ENCODE measurements at places on chromosomes 16 and 17.

DNA sequence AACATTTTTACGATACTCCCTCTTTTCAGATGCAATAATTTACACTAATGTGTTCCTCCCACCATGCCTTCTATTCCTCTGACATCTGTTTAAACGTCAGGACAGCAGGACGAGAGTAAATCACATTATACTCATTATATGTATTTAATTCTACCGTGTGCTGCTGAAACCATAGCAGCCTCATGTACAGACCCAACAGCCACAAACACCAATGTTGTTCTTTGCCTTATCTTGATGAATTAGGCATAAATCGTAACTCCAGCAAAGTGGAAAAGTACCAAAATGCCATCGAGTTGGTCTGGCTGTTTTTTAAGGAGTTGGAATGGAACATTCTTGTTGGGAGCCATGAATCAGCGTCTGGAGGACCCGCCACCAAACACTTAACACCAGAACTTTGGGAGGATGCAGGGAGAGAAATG lies 82.9 kb upstream of the FOXF1 start:
- DNase-seq, result no peak

DNA sequence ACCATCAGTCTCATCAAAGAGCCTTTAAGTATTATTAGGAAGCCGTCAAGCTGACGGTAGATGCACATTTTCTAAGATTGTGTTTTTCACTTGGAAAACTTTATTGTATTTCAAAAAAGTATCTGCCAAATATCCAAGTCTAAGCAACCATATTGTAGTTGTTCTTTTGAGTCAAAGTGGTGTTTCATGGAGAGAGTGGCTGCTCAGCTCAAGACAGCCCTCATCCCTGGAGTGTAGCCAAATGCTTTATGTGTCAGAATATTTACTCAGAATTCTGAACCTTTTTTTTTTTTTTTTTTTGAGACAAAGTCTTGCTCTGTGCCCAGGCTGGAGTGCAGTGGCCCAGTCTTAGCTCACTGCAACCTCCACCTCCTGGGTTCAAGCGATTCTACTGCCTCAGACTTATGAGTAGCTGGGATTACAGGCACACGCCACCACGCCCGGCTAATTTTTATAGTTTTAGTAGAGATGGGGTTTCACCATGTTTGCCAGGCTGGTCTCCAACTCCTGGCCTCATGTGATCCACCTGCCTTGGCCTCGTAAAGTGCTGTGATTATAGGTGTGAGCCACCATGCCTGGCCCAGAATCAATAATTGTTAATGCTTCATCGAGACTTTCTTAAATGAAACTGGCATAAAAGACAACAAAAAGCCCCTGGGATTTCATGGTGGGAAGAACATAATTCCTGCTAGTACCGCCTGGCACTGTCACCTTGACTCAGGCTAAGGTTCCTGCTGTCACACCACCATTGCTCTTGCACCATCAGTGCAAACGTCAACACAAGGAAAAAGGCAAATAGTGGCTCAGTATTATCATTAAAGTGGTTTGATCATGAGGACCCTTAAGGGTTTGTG lies 45.5 kb downstream of the PRKCA start:
- DNase-seq, result peak; percentile 69

DNA sequence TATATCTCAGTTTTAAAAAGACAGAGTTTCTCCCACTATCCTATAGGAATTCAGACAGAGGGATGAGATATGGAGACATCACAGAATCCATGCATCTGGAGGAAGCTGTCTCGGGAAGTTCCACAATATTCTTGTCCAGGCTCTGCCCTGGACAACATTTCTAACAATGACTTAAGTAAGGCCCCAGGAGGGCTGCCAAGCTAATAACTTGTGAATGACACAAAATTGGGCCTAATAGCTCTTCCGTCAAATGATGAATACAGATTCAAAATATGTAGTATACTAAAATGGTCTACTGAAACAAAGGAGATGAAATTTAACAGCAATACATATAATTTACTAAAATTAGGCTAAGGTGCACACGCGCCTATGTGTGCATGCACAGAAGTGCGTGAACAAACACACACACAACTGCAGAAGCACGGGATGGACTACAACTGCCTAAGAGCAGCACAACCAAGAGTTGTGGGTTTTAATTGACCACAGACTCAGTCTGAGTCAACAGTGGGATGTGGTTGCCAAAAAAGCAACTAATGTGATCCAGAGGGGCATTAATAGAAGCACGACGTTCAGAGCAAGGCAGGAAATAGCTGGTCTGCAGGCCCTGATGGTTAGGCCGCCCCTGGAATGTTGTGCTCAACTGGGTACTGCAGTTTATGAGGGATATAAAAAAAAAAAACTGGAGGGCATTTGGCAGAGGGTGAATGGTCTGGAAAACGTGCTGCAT lies 26.3 kb upstream of the HS3ST2 start:
- no peak for DNase-seq

GRCh38 chr17:39894681-39895376 lies 23.6 kb downstream of the GSDMB start:
- no peak for DNase-seq

GRCh38 chr17:49021095-49021767 lies 24.0 kb downstream of the IGF2BP1 start:
- DNase-seq, result no peak

DNA sequence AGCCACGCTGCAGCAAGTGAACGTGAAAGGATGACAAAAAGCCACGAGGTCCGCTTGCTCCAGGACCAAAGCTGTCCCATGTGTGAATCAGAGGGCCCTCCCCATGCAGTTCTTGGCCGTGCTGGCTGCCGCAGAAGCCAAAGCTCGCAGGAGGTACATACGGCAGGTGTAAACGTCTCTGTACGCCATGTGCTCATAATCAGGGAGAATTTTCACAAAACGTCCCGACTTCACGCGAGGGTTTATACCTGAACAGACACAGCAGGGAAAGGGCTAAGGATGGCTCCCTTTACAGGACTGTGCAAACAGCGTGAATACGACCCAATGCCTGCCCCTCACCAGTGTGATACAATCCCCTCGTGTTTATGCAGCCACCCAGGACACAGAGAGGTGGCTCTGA lies 25.3 kb downstream of the FBXO31 start:
- no peak for DNase-seq

DNA sequence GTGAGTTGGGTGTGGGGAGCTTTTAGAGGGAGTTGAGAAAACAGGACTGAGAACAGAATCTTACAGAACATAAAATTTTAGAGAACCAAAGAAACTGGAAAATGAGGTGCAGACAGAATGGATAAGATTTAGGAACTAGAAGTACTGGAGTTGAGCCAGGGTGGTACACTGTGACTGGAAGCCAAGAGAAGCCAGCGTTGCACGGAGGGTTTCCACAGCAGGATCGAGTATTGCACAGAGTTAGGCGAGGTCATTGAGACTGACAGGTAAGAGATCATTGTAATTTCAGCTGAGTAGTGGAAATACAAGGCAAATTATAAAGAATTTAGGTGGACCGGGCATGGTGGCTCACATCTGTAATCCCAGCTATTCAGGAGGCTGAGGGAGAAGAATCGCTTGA lies 6.6 kb downstream of the GSDMA start:
- DNase-seq, result no peak

DNA sequence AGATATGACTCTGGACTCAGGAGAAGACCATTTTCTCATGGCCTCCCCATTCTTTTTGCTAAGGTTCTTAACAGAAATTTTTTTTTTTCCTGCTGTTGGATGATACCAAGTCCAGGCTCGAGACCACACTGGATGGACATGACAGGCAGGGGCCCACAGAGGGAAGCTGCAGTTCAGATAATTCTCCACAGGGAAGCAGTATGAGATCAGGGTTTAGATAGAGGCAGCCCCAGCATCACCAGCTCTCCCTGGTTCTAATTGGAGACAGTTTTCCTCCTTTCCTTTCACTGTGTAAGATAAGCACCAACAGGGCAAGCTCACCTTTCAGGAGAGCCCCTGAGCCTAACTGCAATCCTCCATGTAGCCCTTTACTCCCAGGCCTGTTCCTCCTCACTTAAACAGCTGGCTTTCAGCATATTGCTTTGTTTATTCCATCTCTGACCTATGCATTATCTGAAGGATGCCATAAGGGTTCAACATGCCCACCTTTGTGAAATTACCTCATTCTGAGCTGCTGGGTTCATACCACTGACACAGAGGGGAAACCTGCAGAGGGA lies 108.1 kb downstream of the SNX11 start:
- peak; percentile 76 for DNase-seq

DNA sequence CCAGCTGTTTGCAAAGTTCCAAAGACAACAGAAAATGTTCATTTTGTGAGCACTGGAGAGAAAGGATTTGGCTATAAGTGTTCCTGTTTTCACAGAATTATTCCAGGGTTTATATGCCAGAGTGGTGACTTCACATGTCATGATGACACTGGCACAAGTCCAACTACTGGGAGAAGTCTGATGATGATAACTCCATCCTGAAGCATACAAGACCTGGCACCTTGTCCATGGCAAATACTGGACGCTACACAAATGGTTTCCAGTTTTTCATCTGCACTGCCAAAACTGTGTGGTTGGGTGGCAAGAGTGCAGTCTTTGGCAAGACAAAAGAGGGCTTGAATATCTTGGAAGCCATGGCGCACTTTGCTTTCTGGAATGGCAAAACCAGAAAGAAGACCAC lies 385.0 kb downstream of the CDH11 start:
- DNase-seq, result no peak

DNA sequence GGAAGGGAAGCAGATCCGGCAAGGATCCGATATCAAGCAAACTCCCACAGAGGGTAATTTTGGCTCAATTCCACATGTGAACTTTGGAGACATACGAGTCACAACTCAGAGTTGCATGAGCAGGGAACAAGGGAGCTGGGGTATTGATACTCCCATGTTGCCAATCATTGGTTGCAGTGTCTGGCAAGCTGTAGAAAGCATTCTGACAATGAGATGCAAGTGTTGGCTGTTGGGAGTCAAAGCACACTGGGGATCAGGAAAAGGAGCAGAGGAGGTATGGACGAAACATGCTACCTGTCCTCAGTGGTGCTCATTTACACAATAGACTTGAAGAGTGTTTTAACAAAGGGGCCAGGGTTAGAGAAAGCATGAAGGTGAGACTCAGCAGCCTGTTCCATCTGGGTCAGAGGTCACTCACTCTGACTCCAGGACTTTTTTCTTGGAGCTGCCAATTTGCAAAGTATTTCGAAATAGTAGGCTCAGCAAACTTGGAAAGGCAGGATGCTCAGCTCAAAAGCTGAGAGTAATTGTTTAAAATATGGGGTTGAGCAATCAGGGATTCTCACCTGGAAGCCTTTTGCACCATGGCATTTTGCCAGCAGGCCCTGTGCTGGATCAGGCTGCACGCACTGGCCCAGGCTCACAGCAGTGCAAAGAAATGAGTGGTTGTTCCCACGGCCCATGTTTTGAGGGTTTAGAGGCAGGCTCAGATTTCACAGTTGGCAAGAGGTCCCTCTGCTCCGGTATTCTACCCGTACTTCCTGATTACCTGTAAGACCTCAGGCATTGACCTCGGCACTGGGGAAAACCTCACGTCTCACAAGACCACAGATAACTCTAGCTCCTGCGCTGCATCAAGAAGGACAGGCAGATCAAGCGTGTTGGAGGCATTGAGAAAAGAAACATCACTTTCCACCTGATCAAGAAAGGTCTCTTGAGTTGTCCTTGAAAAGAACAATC lies 17.6 kb upstream of the NKD1 start:
- no peak for DNase-seq

GRCh38 chr17:79427621-79428539 lies 183.0 kb downstream of the RBFOX3 start:
- DNase-seq, result no peak

DNA sequence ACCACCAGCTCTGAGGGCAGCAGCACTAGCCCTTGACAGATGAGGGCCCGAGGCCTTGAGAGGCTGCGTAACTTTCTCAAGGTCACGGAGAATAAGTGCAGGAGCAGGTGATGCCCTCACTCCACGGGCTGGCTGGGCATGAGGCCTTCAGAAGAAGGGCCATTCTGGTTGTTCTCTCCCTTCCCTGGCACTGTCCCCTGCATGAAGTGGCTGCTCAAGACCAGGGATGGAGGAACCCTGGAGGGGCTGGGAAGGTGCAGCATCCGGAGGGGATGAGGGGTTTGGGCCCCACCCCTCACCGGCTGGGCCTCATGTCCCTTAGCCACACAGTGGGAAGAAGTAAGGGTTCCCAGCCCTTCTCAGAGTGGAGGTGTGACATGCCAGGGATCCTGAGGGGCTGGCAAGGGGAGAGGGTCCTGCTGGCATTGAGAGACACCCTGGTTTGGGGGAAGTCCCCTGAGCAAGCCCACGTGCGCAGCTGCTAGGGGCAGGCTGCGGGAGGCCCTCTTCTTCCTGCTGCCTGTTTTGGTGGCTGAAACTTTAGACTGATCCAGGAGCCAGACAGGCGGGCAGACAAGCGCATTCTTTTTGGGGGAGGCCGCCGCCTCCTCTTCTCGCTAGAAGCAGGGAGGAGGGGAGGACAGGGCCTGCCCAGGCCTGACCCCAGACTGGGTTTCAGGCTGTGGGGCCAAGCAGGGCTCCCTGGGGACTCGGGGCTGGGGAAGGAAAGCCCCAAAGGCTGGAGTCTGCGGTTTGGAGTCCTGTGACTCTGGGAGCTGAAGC lies 74.0 kb downstream of the N4BP1 start:
- DNase-seq, result no peak

GRCh38 chr16:57591870-57592485 lies 36.5 kb upstream of the ADGRG1 start:
- DNase-seq, result no peak

GRCh38 chr17:6534846-6535514 lies 21.4 kb downstream of the PITPNM3 start:
- no peak for DNase-seq

- no peak for DNase-seq
Measured at GRCh38 chr16:27402964-27403600, 1.1 kb downstream of the IL21R start.

- DNase-seq, result peak; percentile 19
Measured at GRCh38 chr16:67393788-67394154, 473 bp upstream of the TPPP3 start.

DNA sequence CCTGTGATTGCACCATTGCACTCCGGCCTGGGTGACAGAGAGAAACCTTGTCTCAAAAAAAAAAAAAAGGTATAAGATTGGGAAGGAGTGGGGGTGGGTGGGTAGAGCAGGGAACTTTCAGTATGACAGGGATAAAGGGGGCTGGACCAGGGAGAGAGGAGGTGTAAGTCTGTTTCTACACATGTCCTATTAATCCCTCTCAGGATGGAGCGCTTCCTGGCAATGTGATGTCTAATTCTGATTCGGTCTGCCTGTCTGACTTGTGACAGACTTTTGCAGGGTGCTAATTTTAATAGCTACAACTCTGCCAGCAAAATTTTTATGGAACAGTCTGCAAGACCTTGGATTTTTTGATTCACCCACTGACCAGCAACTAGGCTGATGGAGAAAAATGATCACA lies 53.8 kb upstream of the SLC25A19 start:
- DNase-seq, result no peak

DNA sequence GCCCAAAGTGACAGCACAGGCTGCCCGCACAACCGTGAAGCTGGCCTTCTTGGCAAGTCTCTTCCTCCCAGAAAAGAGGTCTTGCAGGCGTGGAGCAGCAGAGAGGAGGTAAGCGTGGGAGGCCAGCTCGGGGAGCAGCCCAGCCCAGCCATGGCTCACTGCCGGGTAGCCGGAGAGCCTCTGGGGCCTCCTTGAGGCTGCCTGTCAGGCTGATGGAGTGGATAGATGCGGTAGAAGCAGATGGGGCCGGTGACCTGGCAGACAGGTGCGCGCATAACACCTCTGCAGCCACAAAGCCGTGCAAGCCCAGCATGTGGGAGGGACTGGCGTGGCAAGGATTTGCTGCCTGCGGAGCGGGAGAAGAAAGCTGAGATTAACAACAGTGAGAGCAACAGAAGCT lies 17.1 kb upstream of the DOK4 start:
- DNase-seq, result peak; percentile 49

All from NCI-H2081 (cell line).